Muscle of leg (tissue), 16 donors: ENCODE measurements at places on chromosomes 16 and 17. TPM values are rescaled to one million over a fixed set of nuclear protein-coding genes. Genes with fewer than 3 reads are reported as not detected.

GRCh38 chr17:3828151-3828851 lies 17.7 kb downstream of the NCBP3 start:
- peak; percentile 48 for DNase-seq

DNA sequence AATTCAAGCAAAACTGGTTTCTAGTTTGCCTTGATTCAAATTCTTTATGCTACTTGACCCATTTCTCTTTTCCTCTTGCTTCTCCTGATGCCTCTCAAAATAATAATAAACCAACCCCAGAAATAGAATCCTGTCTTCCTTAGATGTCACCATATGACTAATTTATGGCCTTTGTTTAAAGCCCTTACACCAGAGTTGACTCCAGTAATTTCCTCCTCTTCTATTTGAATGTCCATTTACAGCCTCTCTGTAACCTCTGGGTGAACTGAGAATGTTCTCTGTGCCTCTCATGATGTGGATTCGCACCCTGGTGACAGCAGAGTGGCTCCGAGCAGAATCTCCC lies 31.5 kb downstream of the ZFHX3 start:
- DNase-seq: no peak

DNA sequence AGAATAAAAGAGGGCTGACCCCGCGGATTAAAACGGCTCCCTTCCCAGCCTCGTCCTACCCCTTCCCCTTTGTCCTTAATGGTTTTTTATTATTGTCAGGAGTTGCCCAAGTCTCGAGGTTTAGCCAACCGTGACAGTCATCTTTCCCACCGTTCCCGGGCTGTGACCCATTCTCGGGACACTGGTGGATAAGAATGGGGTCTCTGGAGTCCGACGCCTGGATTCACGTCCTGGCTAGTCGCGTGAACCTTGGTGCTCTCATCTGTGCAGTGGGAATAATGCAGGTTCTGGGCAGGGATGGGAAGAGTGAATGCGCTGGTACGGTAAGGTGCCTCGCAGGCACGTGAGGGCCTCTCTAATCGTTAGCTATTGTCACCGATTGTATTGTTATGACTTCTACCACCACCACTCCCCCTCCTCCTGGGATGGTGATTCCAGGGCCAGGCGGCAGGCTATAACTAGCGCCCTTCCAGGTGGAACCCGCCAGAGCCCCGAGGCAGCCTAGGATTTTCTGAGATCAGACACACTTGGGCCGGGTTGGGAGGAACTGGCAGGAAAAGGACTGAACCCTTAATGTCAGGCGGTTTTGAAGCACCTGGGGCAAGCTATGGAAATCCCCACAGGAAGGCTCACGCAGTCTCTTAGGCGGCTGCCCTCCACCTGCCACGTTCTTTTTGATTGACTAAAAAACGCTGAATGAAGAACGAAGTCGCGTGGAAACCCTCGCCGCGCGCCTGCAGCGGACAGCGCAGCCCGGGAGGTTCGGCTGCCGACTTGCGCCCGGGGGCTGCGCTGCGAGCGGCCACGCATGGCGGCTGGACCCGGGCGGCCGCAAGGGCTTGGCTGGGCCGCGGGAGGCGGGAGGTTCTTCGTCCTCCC lies 2.7 kb downstream of the HS3ST3B1 start:
- peak; percentile 16 for DNase-seq

DNA sequence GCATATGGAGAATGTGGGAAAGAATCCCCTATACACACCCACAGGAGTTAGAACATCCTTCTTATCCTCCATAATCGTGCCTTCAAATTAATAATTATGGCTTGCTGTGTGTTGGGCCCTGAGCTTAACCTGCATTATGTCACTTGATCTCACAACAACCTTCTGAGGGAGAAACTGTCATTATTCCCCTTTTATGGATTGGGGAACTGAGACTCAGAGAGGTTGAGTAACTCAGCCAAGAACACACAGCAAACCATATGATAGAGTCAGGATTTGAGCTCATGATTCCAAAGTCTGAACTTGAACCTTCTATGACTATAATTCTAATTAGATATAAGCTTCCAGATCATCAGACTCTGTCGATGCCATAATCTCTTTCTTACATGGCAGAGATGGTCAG lies 114.2 kb upstream of the CACNG3 start:
- no peak for DNase-seq

The ALDH3A1 gene
- 0.22 TPM for polyA plus RNA-seq

The C1QTNF1 gene
- polyA plus RNA-seq: 4.3 TPM

The CLEC3A gene
- not detected for polyA plus RNA-seq

The CCDC200 gene
- polyA plus RNA-seq: 5.5 TPM
